ENCODE measurements at places on chromosomes 2 and 18.

DNA sequence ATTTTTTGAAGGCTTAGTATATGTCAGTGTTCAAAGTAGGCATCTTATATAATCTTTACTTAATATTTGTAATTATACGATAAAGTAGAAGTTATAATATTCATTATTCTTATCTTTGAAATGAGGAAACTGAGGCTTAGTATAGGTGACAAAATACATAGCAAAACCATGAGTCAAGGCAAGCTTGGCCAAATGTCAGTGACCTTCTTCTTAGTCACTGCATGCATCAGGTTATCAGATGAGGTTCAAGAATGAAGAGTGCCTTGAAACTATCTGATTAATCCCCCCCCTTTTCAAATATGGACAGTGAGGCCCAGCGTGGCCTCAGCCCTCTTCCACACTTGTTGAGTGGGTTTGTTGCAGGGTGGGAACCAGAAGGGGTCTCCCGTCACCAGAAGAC lies 59.3 kb downstream of the PMAIP1 start:
- no peak for DNase-seq

- DNase-seq, result peak; percentile 43
These were observed at the start of gene TSHZ1 for GRCh38 chr18:75210274-75211001. Gene TSHZ1, plus strand, starts transcription at chr18:75210797. Its CDS starts 1,080 bp downstream, at chr18:75211877.

DNA sequence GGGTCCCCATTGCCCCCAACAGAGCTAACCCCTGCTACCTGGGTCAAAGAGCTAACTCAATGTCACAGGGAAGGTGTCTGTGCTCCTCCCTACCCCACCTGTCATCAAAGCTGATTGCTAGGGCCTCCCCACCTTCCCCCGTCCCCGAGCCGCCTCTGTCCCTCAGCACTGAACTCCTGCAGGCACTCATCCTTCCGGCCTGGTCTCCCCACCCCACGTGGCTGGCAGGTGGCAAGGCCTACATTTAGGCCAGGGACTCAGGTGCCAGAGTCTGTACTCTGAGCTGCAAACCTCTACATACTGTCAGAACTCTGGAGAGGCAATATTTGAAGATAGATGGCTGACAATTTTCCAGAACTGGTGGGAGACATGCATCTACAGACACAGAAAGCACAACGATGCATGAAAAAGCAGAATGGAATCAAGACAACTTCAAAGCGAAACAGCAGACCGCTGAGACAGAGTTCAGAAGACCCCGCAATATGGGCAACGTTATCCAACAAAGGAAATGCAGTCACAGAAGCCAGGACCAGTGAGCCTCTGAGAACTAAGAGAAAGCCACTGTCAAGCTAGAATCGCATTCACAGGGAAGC lies 195.8 kb downstream of the HDAC4 start:
- DNase-seq, result no peak

GRCh38 chr2:8030573-8031303 lies 651.1 kb upstream of the ID2 start:
- DNase-seq, result no peak

GRCh38 chr2:149389506-149390167 lies 59.2 kb downstream of the LYPD6 start:
- no peak for DNase-seq

GRCh38 chr2:170878066-170878465 lies 51.0 kb upstream of the GORASP2 start:
- DNase-seq, result no peak

DNA sequence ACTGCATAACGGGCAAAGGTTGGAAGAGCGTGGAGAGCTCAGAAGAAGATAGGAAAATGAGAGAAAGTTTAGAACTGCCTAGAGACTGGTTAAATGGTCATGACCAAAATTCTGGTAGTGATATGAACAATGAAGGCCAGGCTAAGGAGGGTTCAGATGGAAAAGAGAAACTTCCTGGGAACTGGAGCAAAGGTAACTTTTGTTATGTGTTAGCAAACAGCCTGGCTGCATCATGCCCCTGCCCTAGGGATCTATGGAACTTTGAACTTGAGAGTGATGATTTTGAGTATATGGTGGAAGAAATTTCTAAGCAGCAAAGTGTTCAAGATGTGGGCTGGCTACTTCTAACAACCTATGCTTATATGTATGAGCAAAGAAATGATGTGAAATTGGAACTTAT lies 44.4 kb upstream of the SPATS2L start:
- DNase-seq, result no peak
